ENCODE measurements at places on chromosomes 6 and 20. TPM values are rescaled to one million over a fixed set of nuclear protein-coding genes. Genes with fewer than 3 reads are reported as not detected.

GRCh38 chr6:105746509-105746908, 339.6 kb upstream of the PRDM1 start:
- no peak for DNase-seq

DNA sequence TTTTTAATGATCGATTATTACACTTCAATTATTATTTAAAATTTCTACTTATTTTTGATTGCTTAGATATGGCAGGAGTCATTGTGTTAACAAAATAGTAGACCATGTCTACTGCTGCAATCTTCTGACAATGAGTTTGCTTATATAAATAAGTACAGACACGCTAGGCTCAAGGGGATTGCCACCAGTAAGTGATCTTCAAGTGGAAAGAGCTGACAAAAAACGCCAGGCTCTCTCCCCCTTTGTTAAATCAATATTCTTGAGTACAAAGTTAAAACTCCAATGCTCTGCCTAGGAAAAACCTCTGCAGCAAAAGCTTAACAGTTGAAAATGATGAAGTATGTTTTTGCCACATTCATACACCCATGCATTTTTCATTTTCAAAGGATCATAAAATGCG, 738.1 kb downstream of the HDGFL1 start:
- DNase-seq, result no peak

- no peak for DNase-seq
Observed at GRCh38 chr20:20393207-20394120, 25.6 kb downstream of the INSM1 start.

- no peak for DNase-seq
Observed at GRCh38 chr6:5580736-5581581, 319.6 kb downstream of the FARS2 start.

GRCh38 chr6:74248966-74249365, 553.0 kb downstream of the CD109 start:
- DNase-seq, result no peak

GRCh38 chr20:1734269-1734858, 76.8 kb upstream of the SIRPG start:
- no peak for DNase-seq

The CCR6 gene
- not detected for total RNA-seq

GRCh38 chr20:62460678-62461077, 15.1 kb downstream of the GATA5 start:
- no peak for DNase-seq

The GRIK2 gene
- total RNA-seq, result 1.4 TPM

GRCh38 chr6:6583836-6584235, 4.7 kb upstream of the LY86 start:
- no peak for DNase-seq

GRCh38 chr6:132715204-132715603, 1.3 kb upstream of the VNN1 start:
- DNase-seq, result no peak

- no peak for DNase-seq
Observed at GRCh38 chr6:155273431-155273830, 9.6 kb downstream of the CLDN20 start.

DNA sequence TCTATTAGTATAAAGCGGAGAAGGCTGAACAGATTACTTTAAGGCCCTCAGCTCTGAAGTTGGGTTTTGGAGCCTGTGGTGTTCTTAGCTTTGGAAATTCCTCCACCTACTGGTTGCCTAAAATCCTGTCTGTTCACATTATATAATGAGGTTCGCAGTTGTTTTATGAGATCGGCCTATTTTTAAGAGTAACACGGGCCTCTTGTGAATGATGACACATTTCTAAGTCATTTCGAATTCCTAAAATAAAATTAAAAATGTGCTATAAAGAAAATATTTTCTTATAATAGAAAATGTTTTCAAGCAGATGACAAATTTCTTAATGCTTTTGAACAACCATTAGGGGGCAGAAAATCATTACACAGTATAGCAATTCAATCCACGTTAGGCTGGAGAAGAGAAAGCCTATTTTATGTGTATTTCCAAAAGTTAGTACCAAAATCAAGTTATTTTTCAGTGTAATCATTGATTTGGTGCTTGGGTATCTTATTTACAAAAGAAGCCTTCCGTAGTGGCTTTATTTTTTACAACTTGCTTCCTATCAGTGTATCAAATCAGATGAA, 15.8 kb upstream of the FAM8A1 start:
- DNase-seq, result peak; percentile 53

The KHDC1L gene
- not detected for total RNA-seq

The CD83 gene
- 1.9 TPM for total RNA-seq

- DNase-seq, result no peak
Observed at GRCh38 chr6:8177721-8178120, 75.4 kb upstream of the EEF1E1 start.

DNA sequence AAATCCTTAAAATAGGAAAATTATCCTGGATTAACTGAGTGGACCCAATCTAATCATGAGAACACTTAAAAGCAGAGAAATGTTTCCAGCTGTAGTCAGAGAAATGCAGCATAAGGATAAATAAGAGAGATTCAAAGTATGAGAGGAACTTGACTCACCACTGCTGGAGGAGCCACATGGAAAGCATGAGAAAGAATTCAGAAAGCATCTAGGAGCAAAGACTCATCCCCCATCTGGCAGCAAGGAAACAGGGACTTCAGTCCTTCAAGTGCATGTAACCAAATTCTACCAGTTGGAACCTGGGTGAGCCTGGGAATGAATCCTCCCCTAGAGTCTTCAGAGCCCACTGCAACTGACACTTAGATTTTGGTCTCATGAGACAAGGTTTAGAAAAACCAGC, 33.7 kb downstream of the RNF146 start:
- no peak for DNase-seq

The TAGAP gene
- total RNA-seq, result 2.1 TPM
